Umbilical cord (tissue), 2 donors: ENCODE measurements at places on chromosomes 3 and 15. TPM values are rescaled to one million over a fixed set of nuclear protein-coding genes. Genes with fewer than 3 reads are reported as not detected.

IQCH gene
- 2.2 TPM for total RNA-seq

CSTA gene
- 38.0 TPM for total RNA-seq

MEX3B gene
- total RNA-seq, result 16.4 TPM

- no peak for DNase-seq
Observed at GRCh38 chr3:160852856-160853255, 96.8 kb downstream of the PPM1L start.

GRCh38 chr3:49422379-49423248 is at the start of gene AMT:
Gene AMT (minus strand): TSS chr3:49422473. CDS start chr3:49422450, 23 bp downstream.
- peak; percentile 75 for DNase-seq

GRCh38 chr3:149263856-149264255 is 42.2 kb upstream of the CP start:
- DNase-seq, result no peak

GRCh38 chr3:20865803-20866202 is 679.8 kb upstream of the SGO1 start:
- DNase-seq, result no peak

- DNase-seq, result peak; percentile 60
Observed at GRCh38 chr3:151593928-151594327, 133.1 kb upstream of the IGSF10 start.

DNA sequence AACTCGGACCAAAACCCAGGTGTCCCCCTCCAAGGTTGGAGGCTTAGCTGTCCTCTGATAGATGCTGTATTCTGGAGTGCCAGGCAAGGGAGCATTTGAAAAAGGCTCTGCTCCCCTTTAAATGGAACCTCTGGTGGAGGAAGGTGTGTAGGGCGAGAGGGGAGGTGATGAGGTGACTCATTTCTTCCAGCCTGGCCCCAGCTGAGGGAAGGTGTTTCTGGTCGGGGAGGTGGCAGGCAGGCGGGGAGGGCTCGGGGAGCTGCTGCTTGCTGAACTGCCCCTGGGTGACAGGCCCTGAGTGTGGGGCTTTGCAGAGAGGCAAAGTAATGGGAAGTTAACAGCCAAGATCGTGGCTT is 18.8 kb downstream of the PSTPIP1 start:
- no peak for DNase-seq

DNA sequence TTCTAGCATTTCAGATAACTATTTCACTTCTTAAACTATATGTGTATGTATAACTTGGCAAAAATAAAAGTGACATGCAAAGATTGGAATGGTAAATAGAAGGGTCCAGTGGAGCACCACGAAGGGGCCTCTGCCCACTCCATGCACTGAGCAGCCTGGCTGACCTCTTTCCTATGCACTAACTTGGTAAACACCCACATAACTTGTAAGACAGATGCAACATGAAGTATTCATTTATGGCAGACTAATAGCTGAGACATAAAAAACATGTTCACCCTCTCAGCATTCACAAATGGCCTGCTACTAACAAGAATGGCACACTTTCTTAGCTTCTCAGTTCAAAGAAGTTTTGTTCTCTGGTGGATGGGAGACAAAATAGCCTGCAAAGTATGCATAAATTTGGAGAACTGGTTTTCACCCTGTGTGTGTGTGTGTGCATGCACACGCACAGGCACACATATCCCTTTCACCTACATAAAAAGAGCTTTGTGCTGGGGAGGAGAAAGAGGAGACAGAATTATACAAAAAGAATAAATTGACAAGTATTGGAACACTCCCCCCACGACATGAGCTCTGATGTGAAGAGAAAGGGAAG is 26.5 kb upstream of the RYK start:
- peak; percentile 30 for DNase-seq

- no peak for DNase-seq
Observed at GRCh38 chr3:190053919-190054672, 66.6 kb downstream of the P3H2 start.

DNA sequence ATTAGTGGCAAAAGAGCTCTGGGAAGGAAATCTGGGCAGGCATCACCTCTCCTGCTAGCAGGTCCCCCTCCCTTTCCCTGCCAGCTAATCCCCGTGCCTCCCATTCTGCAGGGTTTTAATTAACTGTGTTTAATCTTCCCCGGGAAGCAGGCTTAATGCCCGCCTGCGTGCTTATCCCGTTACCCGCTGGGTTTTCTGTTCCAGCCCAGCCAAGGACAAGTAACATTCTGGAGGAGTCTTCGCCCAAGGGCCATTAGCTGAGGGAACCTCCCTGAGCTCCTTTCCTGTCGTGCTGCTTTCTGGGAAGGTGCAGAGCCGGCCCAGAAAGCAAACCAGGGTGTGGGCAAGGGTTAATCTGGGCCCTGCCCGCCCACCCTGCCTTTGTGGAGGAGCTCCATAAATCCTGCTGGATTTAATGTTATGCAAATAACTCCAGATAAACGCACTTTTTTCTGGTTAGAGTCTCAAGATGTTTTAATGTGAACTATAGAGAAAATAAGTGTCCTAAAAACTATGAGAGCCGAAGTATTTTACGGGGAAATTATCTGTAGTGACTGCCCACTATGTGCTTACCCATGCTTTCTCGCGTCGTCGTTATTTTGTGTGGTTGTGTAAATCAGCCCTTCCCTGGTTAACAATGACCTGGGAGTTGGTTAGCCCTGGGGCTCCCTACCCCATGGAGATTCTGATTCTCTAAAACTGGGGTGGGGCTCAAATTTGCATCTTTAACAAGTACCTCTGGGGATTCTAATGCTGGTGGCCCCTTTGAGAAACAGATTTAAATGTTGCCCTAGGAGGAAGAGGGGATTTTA is 25.9 kb downstream of the TRIM71 start:
- DNase-seq, result no peak
